ENCODE measurements at places on chromosomes 7 and 10.

GRCh38 chr7:99943641-99944496 is 14.4 kb upstream of the GJC3 start:
- no peak for DNase-seq

GRCh38 chr10:1151076-1152033 is 95.2 kb downstream of the WDR37 start:
- DNase-seq: no peak

- DNase-seq: no peak
Measured at GRCh38 chr10:6532321-6532720, 47.8 kb downstream of the PRKCQ start.

DNA sequence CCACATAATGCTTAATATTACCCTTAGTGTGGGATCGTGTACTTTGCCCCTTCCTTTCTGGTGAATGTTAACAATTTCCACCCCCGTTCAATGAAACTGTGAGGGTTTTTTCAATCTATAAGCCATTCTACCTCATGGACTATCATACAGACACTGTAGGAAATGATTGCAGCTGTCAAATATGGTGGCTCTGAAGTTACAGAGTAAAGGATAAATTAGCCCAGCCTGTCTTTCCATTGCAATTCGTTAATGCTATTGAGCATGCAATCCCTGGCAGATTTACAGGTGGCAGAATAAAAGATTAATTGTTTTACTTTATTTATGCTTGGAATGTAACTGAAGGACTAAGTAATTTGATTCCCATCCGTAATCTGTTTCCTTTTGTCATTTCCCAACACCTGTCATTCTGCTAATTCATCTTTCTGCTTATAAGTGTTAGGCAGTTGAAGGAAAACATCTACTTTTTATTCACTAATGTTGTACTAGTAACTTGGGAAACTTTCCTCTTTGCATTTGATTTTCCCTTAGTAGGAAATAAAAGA is 1211.6 kb upstream of the LRRN3 start:
- no peak for DNase-seq

GRCh38 chr7:90595342-90595800 is 750 bp upstream of the CDK14 start:
- DNase-seq: peak; percentile 67

GRCh38 chr10:28256776-28257175 is 46.1 kb downstream of the MPP7 start:
- DNase-seq: no peak

GRCh38 chr7:93949423-93949822 is 27.9 kb downstream of the GNG11 start:
- no peak for DNase-seq

DNA sequence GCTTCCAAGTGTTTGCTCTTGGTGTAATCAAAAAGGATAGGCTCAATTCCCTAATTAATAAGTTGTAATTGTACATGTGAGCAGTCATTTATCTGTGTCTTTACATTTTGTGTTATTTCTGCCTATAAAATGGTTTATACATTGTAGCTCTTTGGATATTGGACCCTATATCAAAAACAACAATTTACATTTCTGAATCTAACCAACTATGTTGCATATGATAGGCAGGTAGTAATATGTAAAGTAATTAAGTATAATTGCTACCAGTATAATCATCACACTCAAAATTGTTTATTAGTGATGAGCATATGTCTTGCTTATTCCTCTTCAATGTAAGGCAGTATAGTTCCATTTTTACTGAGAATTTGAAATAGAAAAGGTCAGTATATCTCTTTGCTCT is 13.8 kb downstream of the AKR1C1 start:
- DNase-seq: no peak

DNA sequence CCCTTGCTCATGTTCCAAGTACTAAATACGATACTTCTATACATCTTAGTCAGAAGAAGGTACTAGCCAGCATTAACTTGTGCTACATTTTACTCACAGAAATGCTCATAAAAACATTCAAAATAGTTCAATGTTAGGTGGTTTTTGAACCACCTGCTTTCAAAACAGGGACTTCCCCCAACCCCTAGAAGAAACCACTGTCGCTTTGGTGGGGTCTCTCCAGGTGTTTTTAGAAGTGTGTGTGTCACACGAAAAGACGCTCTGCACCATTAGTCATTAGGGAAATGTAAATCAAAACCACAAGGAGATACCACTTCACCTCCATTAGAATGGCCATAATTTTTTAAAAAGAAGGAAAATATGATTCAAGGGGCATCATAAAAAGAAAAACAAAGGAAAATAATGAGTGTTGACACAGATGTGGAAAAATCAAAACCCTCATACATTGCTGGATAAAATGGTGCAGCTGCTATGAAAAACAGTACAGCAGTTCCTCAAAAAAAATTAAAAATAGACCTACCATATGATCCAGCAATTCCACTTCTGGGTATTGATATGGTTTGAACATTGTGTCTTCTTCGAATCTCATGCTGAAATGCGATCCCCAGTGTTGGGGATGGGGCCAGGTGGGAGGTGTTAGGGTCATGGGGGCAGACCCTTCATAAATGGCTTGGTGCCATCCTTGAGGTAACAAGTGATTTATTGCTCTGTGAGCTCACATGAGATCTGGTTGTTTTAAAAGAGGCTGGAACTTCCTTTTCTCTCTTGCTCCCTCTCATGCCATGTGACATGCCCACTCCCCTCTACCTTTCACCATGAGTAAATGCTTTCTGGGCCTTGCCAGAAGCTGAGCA is 74.2 kb downstream of the MALSU1 start:
- no peak for DNase-seq

DNA sequence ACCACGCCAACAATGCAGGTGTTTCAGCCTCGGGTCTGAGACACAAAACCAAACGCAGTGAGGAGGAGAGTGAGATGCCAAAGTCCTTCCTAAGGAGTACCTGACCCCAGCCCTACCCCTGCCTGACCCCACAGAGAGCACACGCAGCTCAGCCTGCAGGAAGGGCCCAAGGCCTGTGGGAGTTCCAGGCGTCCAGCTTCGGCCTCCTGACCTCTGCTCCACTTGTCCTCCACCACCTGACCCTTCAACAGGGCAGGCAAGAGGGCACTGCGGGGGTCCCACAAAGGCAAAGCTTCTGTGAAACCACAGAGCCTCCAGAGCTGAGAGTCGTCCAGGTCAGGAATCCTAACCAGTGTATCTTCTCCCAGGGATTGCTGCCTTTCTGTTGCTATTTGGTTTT is 122.0 kb upstream of the PPP2R2D start:
- no peak for DNase-seq

- no peak for DNase-seq
Measured at GRCh38 chr7:26187380-26188205, 13.0 kb downstream of the HNRNPA2B1 start.

DNA sequence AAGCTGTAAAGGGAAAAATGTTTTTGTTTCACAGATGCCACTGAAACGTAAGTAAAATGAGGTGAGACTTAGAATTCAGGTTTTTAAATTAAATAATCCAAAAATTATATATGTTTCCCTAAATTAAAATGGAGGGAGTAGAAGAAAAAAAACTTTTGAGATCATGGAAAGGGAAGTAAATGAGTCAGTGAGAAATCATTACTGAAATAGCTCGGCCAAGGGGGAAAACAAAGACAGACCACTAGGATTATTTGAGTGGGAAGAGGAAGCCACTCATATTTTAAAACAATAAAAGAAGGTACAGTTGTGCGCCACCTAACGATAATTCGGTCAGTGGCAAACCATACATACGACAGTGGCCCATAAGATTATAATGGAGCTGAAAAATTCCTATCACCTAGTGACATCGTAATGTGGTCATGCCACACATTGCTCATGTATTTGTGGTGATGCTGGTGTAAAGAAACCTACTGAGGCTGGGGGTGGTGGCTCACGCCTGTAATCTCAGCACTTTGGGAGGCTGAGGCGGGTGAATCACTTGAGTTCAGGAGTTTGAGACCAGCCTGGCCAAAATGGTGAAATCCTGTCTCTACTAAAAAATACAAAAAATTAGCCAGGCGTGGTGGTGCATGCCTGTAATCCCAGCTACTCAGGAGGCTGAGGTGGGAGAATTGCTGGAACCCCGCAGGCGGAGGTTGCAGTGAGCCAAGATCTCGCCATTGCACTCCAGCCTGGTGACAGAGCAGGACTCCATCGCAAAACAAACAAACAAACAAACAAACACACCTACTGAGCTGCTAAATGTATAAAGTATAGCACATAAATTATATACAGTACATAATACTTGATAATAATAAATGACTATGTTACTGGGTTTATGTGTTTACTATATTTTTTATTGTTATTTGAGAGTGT is 64.7 kb downstream of the MKX start:
- DNase-seq: no peak

DNA sequence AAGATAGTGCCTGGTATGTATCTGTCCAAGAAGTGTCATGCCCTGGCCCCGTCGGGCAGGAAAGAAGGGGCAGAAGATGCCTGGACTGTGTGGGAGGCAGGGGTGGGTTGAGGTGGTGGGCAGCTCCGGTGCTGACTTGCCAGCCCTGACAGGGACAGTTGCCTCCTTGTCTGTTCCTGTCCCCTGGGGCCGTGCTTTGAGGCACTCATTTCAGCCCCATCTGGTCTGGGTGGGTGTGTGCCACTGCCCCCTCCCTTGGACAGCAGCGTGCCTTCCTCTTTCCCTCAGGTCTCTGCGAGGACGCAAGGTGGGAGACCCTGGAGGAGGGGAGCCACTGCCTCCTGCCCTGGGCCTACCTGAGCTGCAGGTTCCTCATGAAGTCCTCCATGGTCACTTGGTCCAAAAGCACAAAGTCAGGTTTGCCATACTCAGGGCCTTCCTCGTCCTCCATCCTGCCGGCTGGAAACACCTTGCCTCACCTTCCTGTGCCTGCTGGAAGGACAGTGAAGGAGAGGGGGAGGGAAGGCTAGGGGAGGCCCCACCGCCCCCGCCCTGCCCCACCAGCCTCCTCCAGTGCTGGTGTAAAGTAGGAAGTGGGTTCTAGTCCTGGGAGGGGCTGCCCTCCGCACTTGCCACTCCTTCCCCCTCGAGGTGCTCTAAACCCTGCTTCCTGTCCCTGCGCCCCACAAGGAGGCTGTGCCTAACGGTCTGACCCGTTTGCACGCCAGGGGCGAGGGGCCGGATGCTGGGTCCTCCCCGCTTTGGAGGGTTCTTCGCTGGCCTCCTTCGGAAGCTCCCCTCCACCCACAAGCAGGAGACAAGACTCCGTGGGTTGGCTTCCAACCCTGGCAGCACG is at the start of gene MYO1G:
MYO1G (minus strand) TSS at position 505 of the 856 bp plus-strand sequence; CDS start at position 451, 54 bp downstream.
- DNase-seq: no peak

GRCh38 chr10:109968953-109969759 is 38.6 kb upstream of the ADD3 start:
- DNase-seq: no peak

DNA sequence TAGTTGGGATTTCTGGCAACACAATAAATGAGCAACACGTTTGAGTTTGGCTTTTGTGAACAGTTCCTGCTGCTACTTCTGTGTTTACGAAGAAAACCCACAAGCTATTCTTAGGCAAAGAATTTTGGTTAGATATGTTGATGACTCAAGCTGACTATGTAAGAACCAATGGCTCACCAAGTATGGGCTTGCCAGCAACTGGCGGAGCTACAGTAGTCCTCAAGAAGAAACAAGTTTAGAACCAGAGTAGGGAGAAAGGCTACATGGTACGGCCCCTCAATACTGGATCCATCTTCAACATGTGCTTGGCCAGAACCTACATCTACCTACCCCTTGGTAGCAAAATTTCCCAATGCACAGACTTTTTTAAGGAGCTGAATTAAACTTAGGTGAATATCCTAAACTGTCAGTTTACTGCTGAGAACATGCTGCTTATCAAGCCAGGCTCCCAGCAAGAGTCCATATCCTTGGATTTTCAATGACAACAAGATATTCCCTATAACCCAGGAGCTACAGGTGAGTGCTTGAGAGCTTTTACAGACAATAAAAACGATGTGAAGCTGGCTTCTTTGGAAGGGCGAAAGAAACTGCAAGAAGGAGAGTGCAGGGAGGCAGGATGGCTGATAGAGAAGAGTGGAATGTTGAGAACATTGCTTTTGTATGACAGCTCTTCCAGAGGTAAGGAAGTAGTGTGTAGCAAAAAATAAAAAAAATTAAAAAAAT is 74.3 kb upstream of the ASAH2 start:
- DNase-seq: no peak

DNA sequence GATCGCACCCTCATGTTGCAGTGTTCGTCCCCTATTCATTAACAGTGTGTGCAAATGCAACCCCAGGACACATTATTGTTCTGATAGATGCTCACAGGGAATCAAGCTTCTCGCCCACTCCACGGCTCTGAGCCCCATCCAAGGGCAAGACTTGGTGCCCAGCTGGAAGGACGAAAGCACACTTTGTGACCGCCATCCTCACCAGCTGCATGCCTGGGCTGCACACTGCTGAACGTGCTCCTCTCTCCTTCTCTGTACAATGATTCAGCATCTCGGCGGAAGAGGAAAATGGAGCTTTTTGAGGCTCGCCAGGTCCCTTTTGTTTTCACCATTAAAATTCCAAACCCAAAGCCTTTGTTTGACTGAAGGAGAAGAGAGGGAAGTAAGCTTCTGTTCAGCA is 41.9 kb downstream of the MKI67 start:
- DNase-seq: no peak

GRCh38 chr7:127119517-127119916 is 133.2 kb downstream of the GRM8 start:
- DNase-seq: no peak

GRCh38 chr7:108368466-108368865 is 87.8 kb downstream of the NRCAM start:
- no peak for DNase-seq

- DNase-seq: no peak
Measured at GRCh38 chr7:51354897-51355296, 38.3 kb upstream of the COBL start.

DNA sequence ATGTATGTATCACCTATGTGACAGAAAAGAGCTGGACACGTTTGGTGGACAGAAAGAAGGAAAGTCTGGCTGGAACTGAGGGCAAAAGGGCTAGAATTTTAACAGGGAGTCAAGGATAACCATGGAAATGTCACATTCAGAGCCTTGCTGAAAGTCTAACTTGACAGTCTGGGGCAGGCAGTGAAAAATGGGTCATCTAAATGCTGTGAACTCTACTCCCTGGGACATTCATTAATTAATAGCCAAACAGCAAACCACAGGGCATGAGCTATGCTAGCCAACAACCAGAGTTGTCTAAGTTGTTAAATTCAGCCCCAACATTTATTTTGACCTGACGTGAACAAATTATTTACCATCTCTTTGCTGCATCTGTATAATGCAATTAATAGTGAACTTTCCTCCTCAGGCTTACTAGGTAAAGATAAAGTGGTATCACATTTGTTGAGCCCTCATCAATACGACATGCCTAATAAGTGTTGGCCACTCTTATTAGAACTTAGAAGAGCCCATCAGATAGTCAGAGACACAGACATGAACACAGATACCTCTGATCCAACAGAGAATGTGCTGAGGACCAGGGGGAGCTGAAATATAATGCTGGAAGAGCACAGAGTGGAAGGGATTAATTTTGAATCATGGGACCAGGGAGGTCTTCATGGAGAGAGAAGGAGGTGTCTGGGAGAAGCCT is 109.9 kb downstream of the SORCS1 start:
- DNase-seq: no peak

DNA sequence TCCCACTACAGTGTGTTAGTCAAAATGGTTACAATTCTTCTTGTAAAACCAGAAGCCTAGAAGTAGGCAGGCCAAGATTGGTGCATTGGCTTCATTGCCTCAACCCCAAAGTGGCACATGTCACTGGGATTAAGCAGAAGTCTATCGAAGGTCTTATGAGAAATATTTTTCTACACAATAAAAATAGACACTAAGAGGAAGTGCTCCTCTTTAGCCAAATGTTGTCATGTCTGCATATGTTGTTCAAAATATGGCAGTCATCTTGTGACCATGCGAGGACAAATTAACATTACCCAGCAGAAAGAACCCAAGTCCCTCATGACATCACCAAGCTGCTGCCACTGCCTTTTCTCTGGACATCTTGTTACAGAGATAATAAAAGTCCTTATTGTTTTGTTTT is 6.3 kb upstream of the NSMCE4A start:
- DNase-seq: no peak

Data from right kidney (tissue), 9 donors.